ENCODE measurements at places on chromosomes 7 and 10.

- no peak for DNase-seq
Measured at GRCh38 chr7:110944966-110945644, 145.8 kb upstream of the LRRN3 start.

DNA sequence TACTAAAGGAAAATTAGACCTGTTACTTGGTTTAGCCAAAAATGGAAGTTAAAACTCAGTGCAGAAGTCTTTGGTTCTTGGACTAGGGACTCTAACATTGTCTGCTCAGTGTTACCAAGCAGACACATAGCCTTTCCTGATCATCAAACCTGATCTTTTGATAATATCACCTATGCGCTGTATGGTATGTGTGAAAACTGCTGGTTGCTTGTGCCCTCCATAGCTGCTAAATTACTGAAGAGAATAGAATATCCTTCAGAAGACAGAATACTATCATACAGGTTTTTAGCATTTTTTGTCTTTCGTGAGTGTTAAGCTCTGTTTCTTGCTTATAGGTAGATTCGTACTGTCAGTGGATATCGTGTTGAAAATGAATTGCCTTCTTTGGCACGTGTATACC is 68.7 kb downstream of the ST7 start:
- DNase-seq = no peak

- DNase-seq = no peak
Measured at GRCh38 chr10:124233546-124234138, 140.2 kb upstream of the CHST15 start.

GRCh38 chr7:15495170-15495569 is 66.6 kb downstream of the AGMO start:
- no peak for DNase-seq

- no peak for DNase-seq
Measured at GRCh38 chr7:22115689-22116088, 170.0 kb upstream of the CDCA7L start.

GRCh38 chr7:110308791-110309190 is 782.1 kb upstream of the LRRN3 start:
- DNase-seq = no peak

DNA sequence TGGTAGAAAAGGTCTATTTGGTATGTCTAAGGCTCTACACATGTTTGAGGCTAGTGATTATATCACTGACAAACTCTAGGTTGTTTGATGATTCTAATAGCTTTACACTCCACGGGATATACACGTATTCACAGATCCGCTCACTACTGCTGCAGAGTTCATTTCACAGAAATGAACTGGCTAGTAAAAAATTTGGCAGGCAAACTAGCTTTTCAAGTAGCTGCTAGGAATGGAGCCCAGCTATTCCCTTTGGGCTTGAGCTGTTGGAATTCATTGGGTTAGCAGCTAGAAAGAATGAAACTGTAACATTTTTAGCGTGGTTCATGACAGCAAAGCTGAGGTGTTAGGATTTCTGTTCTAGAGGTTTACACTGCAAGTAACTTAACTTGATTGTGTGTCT is 37.6 kb downstream of the R3HCC1L start:
- no peak for DNase-seq

DNA sequence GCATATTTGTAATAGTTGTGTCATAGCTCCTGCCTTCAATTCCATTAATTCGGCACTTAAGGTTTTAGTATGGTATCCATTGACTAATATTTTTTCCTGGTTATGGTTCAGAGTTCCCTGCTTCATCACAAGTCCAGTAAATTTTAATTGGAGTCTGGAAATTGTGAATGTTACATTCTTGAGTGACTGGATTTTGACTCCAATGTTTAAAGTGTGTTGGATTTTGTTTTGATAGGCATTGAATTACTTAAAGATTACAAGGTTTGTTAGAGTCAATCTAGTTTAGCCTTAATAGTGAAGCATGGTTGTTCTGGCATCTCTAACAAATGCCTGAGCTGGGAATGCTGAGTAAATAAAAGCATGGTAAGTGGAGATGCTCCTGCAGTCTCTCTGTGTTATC is 326.6 kb upstream of the IGFBP3 start:
- DNase-seq = no peak
